ENCODE measurements at places on chromosomes 16 and 17.

GRCh38 chr16:5432166-5432565 is 334.6 kb upstream of the EEF2KMT start:
- ATAC-seq, result no peak

DNA sequence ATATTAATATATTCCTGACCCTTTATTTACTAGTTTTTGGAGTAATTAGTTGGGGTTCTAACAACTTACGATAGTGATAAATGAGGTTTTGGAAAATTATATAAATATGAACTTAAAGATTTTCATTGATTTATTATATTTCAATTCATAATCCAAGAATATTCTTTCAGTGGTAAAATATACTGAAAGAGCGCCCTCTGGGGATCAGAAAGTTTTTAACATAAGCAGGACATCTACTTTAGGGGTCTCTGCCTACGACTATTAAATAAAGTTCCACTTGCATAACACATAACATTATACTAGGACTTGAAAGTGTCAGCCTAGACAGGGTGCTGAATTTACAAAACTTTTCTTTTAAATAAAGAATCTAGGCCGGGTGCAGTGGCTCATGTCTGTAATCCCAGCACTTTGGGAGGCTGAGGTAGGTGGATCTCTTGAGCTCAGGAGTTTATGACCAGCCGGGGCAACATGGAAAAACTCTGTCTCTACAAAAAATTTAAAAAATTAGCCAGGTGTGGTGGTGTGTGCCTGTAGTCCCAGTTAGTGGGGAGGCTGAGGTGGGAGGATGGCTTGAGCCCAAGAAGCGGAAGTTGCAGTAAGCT is 15.6 kb downstream of the RFWD3 start:
- no peak for ATAC-seq

DNA sequence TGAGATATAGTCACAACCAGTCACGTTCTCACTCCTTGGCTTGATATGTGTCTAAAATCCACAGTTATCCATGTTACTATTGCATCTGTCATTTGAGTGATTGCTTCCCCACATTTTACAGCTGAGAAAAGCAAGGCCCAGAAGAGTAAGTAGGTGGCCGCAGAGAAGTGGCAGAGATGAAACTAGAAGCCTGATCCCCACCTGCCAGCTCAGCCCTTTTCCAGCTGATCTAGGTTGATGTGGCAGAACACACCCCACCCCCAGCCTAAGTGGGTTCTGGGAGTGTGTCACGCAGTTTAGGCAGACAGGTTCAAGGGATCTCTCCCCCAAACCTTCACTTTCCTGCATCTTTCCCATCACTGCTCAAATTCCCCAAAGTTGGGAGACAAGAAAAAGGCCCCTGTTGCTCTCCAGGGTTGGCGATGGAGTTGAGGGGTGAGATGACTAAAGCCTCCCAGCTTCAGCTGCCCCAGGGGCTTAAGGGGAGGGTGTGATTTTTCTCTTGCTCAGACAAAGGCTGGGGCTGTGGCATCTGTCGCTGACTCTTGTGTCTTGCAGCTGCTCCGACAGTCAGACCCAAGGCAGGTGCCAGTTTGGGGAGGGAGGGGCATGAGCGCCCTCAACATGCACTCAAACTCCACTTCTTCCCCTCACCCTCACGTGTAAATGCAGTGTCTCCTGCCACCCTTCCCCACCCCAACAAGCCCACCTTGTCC is 48.9 kb upstream of the LHX1 start:
- ATAC-seq, result no peak

GRCh38 chr17:10447026-10447931 is 22.1 kb downstream of the MYH4 start:
- ATAC-seq, result no peak

DNA sequence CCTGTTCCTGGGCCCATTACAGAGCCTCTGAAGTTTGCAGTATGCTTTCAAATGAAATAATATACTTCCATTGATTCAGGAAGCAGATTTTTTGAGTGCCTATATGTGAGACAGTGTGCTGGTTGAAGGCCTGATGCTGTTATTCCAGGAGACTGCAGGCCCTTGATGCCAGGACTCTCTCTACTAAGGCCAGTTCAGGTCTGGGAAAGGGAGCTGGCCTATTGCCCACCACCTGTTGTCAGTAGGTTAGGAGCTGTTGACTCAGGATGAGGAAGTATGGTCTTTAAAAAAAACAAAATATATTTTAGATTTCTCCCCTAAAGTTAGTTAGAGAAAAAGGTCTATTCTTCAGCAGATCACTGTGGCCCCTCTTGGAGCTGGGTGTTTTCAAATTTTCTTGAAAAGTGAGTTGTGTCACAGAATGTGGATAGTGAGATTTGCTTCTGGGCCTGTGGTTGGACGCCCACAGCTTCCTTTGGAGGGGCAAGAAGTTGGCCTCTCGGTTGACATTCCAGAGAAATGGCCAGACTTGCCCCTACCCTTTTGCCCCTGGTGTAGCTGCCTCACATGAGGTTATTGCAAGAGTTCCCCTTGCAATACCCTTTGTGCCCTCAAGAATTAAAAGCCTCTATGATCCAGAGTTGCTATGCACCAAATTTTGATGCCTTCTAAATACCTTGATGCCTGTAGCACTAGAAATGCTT is 7.9 kb downstream of the ESRP2 start:
- ATAC-seq, result no peak

DNA sequence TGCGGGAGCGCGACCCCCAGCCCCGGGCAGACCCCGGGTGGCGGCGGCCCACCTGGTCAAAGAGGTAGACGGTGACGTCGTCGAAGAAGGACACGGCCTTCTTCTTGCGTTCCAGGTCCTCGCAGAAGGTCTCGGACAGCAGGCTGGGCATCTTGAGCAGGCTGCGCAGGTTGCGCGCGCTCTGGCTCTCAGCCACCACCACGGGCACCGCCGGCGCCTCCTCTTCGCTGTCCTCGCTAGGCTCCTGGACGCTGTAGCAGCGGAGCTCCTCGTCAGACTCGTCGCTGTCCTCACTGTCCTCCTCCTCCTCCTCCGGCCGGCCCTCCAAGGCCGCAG is 45.2 kb upstream of the PVALEF start:
- ATAC-seq, result no peak

- no peak for ATAC-seq
Measured at GRCh38 chr16:86964796-86965241, 352.4 kb downstream of the C16orf95 start.

DNA sequence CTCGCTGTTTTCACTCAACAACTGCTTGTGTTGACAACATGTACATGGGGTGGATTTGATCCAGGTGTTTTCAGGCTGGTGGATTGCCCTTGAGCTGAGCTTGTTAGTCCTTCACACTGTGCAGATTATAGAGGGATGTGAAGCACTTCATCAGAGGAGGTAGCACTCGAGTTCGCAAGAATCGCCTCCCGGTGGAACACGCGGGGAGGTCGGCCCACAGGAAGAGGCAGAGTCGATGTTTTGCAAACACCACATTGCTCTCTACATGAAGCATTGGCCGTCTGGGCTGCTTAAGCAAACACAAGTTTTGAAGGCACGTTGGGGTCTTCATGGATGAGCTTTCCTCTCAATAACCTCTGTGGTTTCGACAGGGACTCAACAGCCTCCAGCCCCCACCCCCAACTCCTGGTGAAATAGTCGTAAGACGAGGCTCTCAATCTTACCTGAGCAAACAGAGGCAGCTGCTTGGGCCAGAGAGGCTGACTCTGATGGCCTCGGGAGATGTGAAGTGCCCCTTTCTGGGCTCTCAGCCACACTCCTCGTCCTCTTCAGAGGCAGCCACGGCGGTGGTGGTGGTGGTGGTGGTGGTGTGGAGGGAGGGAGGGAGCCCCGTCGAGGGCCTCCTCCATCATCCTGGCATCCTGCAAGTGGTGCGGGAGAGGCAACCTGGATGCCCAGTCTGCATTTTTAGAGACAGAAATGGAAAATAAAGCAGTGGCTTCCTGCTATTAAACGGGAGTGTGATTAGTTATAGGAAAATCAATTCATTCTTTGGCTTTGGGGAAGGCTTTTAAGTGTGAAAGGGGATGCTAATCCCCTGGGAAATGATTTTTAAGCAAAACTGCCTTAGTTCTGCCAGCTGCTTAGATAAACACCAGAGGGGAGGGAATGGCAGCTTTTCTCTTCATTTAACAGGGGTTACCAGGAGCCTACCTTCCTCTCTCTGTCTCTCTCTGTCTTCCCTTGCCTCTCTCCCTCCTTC is 552.5 kb upstream of the EEF2KMT start:
- ATAC-seq, result no peak

- no peak for ATAC-seq
Measured at GRCh38 chr17:80384078-80384960, 30.6 kb upstream of the ENDOV start.

- no peak for ATAC-seq
Measured at GRCh38 chr17:67459985-67460384, 82.9 kb downstream of the PITPNC1 start.

DNA sequence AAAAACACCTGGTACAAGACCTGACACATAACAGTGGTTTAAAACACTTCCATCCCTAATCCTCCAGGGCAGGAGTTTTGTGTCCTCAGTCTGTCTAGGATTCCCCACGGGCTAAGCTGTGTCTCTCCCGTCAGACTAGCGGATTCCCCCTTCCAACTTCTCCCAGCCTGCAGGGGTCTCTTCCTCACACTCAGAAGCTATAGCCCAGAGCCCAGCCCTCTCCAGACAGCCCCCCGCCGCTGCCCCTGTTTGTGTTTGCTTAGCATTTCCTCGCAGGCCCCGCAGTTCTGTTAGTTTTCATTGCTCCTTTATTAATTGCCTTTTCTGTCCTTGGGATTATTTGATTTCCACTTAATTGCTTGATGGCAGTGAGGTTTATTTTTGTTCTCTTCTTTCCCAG is 91.2 kb downstream of the TMEM132E start:
- no peak for ATAC-seq
